ENCODE measurements at places on chromosomes 16 and 17.

- no peak for DNase-seq
Measured at GRCh38 chr17:77132411-77133086, 8.2 kb upstream of the SEC14L1 start.

GRCh38 chr17:47621293-47622179, 28.2 kb upstream of the KPNB1 start:
- DNase-seq: no peak

DNA sequence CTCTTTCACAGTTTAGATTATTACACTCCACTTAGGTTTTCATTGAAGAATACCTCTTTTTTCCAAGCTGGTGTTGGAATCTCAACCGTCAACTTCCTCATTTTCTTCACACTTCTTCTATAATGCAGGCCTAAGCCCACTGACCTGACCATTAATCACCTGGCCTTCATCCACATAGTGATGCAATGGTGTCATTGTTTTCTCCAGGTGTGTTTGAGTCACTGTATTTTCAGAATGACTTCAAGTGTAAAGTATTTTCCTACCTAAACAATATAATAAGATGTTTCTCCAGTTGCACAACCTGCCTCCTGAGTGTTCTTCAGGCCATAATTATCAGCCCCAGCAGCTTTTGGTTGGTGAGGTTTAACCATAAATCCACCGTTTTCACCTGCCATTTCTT, 1675.1 kb downstream of the TP53TG3F start:
- no peak for DNase-seq

GRCh38 chr17:8708025-8708461, 36.6 kb downstream of the CCDC42 start:
- no peak for DNase-seq

GRCh38 chr16:57529391-57530103, 6.8 kb downstream of the CCDC102A start:
- DNase-seq: no peak

DNA sequence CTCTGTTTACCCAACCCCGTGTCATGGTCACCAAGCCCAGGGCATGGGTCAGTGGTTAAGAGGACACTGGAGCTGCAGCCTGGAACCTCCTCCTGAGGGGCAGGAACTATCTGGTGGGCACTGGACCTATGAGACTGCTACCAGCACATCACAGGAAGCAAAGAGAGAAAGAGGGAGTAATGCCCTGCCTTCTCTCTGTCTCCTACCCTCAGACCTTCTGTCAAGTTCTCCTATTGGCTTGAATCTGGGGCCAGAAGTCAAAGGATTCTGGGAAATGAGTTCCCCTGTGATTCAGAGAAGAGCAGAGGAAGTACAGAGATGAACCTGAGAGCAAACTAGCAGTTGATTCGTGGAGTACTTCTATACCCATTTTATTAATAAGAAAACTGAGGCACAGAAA, 123.0 kb upstream of the GNAO1 start:
- DNase-seq: no peak

DNA sequence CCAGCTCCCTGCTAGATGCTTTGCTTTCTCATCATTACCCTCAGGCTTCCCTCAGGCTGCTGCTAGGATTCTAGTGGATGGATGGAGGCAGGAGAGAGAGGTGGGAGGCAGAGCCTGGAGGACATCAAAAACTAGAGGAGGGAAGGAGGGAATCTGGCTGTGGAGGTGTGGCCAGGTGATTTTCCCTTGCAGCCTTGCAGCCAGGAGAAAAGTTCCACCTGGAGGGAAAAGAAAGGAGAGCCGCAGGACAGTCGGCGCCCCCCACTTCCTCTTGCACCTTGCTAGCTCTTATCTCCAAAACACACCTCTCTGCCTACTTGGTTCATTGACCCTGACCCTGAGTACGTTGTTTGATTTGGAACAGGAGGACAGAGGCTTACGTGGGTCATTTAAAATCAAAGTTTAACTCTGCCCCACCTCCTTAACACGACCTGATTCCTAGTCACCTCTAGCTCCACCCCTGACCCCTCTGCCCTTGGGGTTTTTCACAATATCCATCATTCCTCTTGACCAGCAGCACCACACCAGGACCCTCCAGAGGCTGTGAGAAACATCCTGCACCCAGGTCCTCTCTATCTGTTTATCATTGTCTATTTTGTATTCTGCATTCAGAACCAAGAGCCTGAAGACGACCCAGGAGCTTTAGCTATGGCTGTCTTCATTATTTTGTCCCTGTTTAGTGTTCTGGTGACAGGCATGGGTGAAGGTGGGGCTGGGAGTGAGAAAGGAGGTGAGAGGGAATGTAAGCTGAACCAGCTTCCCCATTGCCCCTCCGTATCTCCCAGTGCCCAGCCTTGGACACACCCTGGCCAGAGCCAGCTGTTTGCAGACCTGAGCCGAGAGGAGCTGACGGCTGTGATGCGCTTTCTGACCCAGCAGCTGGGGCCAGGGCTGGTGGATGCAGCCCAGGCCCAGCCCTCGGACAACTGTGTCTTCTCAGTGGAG, 15.9 kb downstream of the AOC3 start:
- DNase-seq: no peak

- DNase-seq: no peak
Measured at GRCh38 chr17:76867578-76868175, 527 bp upstream of the MGAT5B start.

- no peak for DNase-seq
Measured at GRCh38 chr16:13014476-13014875, 113.1 kb downstream of the SHISA9 start.

- no peak for DNase-seq
Measured at GRCh38 chr16:57277586-57277985, 6.9 kb downstream of the PLLP start.

- no peak for DNase-seq
Measured at GRCh38 chr16:89363621-89364393, 126.6 kb downstream of the ANKRD11 start.

Data from NCI-H1694 (cell line).